Foreskin fibroblast (primary cell): ENCODE measurements at places on chromosomes 13 and 19.

- DNase-seq = peak; percentile 55
Measured at GRCh38 chr19:52941941-52942385, 18.7 kb upstream of the ZNF888 start.

- DNase-seq = peak; percentile 48
Measured at GRCh38 chr13:98749501-98749900, 3.0 kb downstream of the SLC15A1 start.

GRCh38 chr19:4576016-4576933 is 16.8 kb upstream of the SEMA6B start:
- DNase-seq = no peak

DNA sequence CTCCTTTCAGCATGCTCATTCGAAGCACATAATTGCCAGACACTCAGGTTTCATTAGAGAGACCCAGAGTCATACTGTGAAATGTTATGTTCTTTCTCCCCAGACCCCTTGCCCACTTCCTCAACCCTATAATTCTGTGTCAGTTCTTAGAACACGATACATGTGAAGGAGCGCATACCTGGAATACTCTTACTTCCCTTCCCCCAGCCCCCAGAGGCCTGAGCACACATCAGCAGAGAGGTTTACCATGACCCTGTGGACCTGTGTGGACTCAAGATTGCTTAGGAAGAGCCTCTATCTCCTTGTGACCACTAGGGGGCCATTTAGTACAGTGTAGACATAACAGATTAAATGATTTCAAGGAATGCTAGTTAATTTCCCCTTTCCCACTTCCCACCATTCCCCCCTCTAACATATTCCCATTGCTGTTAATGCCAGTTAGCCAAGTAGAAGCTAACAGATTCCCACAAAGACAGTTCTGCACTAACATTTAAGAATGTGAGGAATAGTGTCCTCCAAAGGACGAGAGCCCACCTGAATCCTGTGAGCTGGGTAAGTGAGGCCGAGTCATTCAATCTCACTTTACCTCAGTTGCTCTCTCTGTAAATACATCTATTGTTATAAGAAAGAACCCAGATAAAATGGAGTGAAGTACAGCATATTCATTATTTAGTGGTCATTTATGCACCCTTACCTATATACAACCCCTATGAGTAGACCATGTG is 154.2 kb upstream of the MAB21L1 start:
- DNase-seq = peak; percentile 77

GRCh38 chr19:42352301-42353259 is 27.1 kb downstream of the MEGF8 start:
- DNase-seq = no peak

DNA sequence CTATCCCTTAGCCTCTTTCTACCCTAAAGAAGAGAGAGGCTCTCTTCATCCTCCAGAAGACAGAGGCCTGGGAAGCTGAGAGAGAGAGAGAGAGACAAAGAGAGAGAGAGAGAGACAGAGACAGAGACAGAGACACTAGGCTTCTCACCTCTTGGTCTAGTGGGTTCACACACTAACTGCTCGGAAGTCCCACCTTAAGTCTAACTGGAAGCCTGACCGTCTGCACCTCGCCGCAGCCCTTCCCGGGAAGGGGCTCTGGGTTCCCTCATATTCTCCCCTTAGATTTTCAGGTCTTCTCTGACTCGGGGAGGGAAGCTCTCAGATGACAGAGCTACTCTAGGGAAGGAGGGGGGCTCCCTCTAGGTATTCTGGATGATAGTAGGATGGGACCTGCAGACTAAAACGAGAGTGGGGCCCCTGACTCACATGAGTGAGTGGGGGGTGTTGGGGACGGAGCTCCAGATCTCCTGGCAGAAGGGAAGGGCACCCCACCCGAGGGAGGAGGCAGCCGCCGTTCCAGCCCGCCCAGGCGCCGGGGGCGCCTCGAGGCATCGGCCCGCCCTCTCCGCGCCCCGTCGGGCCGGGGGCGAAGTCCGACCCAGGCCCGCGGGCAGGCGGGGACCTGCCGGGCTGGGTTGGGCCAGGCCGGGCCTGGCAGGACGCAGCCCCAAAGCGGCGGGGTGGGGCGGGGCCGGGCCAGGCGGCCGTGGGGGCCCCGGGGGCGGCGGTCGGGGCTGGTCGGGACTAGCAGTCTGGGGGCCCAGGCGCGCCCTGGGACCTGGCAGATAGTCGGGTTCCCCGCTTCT is 2.0 kb upstream of the JUNB start:
- DNase-seq = no peak

DNA sequence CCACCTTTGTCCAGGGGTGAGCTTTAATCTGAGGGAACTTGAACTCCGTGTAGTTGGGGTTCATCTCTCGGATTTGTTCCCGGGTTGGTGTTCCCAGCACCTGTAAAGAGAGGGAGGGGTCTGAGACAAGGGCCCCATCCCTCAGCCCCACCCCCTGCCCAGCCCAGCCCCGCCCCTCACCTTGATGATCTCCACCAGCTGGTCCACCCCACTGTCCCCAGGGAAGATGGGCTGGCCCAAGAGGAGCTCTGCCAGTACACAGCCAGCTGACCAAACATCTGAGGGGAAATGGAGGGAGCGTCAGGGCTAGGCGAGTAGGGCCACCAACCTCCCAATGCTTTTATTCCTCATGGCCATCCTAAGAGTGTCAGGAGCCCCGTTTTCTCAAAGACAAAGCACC is 9.3 kb downstream of the GSK3A start:
- DNase-seq = no peak

DNA sequence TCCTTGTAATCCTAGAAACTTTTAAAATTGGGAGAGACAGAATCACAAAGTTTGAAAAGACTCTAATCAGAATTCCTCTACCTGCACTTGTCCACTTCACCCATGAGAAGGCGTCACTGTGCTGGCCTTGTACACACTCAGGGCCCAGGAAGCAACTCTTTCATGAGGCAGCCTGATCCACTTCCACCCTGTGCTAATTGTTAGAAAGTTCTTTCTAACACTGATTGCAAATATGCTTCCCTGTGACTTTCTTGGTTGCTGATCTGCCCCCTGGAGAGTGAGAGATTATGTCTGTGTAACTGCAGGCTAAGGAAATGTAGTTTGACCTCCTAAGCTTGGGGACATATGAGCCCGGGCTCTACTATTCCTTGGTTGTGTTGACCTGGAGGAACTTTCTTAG is 494.6 kb downstream of the MYO16 start:
- DNase-seq = no peak

GRCh38 chr13:110233951-110234280 is 73.0 kb downstream of the COL4A1 start:
- no peak for DNase-seq

- DNase-seq = no peak
Measured at GRCh38 chr13:79847882-79848592, 367.1 kb downstream of the NDFIP2 start.

DNA sequence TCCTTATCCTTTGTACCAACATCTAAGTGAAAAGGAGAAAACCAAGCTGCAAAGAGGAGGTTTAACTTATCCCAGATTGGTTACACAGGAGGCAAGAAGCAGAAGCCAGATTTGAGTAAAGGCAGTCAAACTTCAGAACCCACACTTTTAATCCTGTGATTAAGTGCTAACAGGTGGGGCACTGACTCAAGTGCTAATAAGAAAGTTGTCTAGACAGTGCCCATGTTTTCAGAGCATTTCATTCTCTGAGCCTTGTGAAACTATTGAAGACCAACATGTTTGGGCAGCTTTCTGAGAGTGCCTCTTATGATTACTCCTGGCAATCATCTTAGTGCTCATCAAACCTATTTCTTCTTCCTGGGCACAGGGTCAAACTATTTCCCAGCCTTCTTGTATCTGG is 380.8 kb downstream of the KCNRG start:
- DNase-seq = no peak

DNA sequence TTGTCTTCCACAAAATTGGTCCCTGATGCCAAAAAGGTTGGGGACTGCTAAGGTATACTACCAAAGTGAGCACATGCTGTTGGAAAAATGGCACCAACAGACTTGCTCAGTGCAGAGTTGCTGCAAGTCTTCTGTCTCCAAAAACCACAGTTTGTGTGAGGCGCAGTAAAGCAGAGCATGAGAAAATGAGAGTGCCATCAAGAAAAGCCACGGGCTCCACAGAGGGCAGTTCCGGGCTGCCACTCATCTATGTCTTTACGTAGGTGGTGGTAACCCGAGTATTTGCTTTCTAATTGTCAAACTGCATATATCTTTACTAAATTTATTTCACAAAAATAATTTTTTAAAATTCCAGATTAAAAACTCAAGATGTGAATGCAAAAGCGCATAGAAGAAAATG is 123.8 kb downstream of the RNF17 start:
- no peak for DNase-seq

- no peak for DNase-seq
Measured at GRCh38 chr13:90956031-90956430, 391.5 kb upstream of the MIR17HG start.

DNA sequence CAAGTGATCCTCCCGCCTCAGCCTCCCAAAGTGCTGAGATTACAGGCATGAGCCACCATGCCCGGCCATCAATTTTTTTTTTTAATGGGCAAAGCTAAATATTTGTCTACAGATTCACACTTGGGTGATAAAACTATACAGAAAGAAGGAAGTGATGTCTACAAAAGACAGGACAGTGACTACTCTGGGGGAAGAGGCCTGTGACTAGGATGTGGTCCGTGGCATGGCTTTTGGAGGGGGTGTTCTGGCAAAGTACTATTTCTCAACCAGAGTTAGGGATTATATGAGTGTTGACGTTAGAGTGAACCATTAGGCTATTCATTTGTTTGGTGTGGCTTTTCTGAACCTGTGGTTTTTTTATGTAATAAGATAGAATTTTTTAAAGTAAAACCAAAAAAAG is 42.7 kb downstream of the INSR start:
- DNase-seq = no peak

GRCh38 chr19:56350416-56351045 is 35.9 kb upstream of the ZSCAN5A start:
- peak; percentile 23 for DNase-seq

DNA sequence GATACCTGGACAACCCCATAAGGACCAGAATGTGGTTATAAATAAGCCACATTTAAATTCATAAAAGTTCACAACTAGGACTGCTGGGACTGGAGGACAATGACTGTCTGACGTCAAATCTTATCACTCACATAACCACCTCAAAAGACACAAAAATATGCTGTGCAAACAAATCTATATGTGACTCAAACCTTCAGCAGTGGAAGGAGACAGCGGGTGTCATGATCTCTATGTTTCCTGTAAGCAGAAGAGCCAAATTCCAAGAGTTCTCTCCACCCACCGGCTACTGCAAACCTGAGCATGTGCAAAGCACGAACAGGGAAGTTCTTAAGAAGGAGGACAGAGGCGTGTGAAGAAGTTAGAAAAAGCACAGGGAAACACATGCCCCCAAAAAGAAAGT is 113.2 kb downstream of the MYCBP2 start:
- DNase-seq = peak; percentile 3

DNA sequence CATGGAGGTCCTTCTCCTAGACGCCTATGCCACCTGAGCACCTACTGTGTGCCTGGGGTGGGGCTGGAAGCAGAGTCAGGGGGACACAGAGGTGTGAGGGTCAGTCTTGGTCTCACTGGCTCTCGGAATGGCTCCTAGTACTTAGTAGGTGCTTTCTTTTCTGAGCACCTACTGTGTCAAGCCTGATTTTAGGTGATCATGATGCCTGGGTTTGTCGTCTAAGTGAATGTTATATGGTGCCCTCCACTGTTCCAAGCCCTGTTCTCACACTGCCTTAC is 20.0 kb downstream of the MYH14 start:
- DNase-seq = no peak

- no peak for DNase-seq
Measured at GRCh38 chr13:111621164-111621563, 300.7 kb downstream of the TEX29 start.

GRCh38 chr19:10454267-10454666 is 33.9 kb downstream of the PDE4A start:
- DNase-seq = no peak

- DNase-seq = no peak
Measured at GRCh38 chr19:39133431-39134270, 8.1 kb downstream of the PAK4 start.

DNA sequence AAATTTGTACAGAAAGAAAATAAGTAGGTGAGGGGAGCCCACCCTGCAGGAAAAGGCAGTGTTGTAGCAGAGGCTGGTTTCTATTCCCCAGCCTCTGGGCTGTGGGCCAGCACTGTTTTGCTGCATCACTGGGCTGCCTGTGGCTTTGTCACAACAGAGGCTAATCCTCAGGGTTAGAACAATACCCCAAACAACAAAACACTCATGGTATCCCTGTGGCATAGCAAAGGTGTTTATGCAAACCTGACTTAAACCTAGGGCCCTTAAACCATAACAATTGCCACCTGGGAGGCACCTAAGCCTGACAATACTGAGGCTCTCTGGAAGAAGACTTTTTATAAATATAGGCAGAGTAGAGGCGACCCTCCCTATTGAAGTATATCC is 314.7 kb downstream of the OLFM4 start:
- no peak for DNase-seq

- no peak for DNase-seq
Measured at GRCh38 chr13:45102136-45102507, 18.2 kb upstream of the GTF2F2 start.

- peak; percentile 12 for DNase-seq
Measured at GRCh38 chr13:114174529-114174961, 4.5 kb upstream of the CFAP97D2 start.

- DNase-seq = no peak
Measured at GRCh38 chr13:78875792-78876580, 217.0 kb upstream of the OBI1 start.

GRCh38 chr19:8702350-8702749 is 3.8 kb upstream of the ACTL9 start:
- DNase-seq = no peak

GRCh38 chr19:31903979-31904378 is 441.4 kb upstream of the ZNF507 start:
- no peak for DNase-seq

GRCh38 chr19:40721936-40722661 is 5.2 kb downstream of the ITPKC start:
- peak; percentile 25 for DNase-seq

- DNase-seq = no peak
Measured at GRCh38 chr13:98328511-98328910, 151.4 kb upstream of the RNF113B start.

GRCh38 chr13:87147076-87147475 is 524.1 kb upstream of the SLITRK5 start:
- no peak for DNase-seq

DNA sequence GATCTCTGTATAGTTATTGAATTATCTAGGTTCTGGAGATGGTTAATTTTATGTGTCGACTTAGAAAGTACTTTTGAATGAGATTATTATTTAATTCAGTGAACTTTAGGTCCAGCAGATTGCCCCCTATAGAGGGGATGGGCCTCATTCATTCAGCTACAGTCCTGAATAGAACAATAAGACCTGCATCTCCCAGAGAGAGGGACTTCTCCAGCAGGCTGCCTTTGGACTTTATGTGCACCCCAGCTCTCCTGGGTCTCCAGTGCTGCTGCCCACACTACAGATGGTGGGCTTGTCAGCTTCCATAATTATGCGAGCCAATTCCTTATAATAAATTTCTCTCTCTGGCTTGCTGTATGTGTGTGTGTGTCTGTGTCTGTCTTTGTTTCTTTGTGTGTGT is 39.3 kb upstream of the KL start:
- no peak for DNase-seq
